ENCODE measurements at places on chromosomes 7 and 10.

- H3K27ac ChIP-seq, result no peak overlapping the region
- no peak for DNase-seq
- no peak overlapping the region for H3K4me3 ChIP-seq
- H3K27me3 ChIP-seq, result no peaks in the 10 kb centered on the region
- no peaks in the 10 kb centered on the region for H3K36me3 ChIP-seq
These were observed 19.4 kb downstream of the LDB3 start for GRCh38 chr10:86687750-86688149.

- 0 out of 2 replicates have a peak, but pooled peaks cover under 1% of the 10 kb centered on the region for H3K27me3 ChIP-seq
- peaks cover 6% of the 10 kb centered on the region for H3K4me1 ChIP-seq
- no peaks in the 10 kb centered on the region for H3K36me3 ChIP-seq
- no peak for DNase-seq
- no peak overlapping the region for H3K27ac ChIP-seq
These were observed 214.4 kb downstream of the CCSER2 start for GRCh38 chr10:84542522-84543490.

GRCh38 chr7:85274454-85274853 lies 87.6 kb upstream of the SEMA3D start:
- no peaks in the 10 kb centered on the region for H3K27me3 ChIP-seq
- no peak overlapping the region for H3K4me3 ChIP-seq
- no peaks in the 10 kb centered on the region for H3K36me3 ChIP-seq
- DNase-seq, result no peak
- H3K4me1 ChIP-seq, result no peaks in the 10 kb centered on the region

DNA sequence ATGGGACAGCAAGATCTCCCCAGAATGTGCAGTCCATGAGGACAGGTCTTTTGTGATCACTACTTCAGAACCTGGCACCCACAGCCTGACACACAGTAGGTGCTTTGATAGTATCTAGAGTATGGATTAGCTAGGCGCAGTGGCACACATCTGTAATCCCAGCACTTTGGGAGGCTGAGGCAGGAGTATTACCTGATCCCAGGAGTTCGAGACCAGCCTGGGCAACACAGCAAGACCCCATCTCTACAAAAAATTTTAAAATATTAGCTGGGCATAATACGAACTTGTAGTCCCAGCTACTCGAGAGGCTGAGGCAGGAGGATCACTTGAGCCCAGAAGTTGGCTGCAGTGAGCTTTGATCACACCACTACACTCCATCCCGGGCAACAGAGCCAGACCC lies 22.3 kb upstream of the ARPC1B start:
- DNase-seq, result no peak
- no peak overlapping the region for H3K27ac ChIP-seq
- no peaks in the 10 kb centered on the region for H3K27me3 ChIP-seq
- no peak overlapping the region for H3K4me3 ChIP-seq
- no peaks in the 10 kb centered on the region for H3K4me1 ChIP-seq

- H3K36me3 ChIP-seq, result no peaks in the 10 kb centered on the region
- DNase-seq, result no peak
- H3K4me3 ChIP-seq, result no peak overlapping the region
- H3K27me3 ChIP-seq, result peaks cover 4% of the 10 kb centered on the region
- no peaks in the 10 kb centered on the region for H3K4me1 ChIP-seq
These were observed 94.0 kb upstream of the PPP2R2D start for GRCh38 chr10:131806646-131807317.

DNA sequence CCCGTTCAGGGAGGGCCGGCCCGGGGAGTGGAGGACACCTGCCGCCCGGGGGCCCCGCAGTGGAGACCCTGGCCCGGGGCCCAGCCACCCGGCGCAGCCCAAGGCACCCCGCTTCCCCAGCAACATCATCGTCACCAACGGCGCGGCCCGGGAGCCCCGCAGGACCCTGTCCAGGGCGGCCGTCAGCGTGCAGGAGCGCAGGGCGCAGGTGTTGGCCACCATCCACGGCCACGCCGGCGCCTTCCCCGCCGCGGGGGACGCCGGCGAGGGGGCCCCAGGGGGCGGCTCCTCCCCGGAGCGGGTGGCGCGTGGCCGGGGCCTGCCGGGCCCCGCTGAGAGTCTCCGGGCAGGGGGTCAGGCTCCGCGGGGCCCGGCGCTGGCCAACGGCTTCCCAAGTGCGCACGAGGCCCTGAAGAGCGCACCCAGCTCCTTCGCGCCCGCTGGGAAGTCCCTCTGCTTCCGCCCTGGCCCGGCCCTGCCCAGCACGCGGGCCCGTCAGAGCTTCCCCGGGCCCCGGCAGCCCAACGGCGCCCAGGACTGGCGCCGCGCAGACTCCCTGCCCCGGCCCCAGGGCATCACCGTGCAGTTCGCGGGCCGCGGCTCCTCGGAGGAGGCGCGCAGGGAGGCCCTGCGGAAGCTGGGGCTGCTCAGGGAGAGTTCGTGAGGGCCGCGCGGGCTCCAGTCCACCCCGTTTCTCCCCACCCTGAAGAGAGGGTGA lies 46.7 kb downstream of the PROSER2 start:
- no peak overlapping the region for H3K27ac ChIP-seq
- H3K4me1 ChIP-seq, result no peaks in the 10 kb centered on the region
- no peaks in the 10 kb centered on the region for H3K36me3 ChIP-seq
- H3K27me3 ChIP-seq, result no peaks in the 10 kb centered on the region
- H3K4me3 ChIP-seq, result no peak overlapping the region

GRCh38 chr10:71302874-71303568 lies 16.0 kb upstream of the SLC29A3 start:
- peaks cover 4% of the 10 kb centered on the region for H3K27me3 ChIP-seq
- 0 out of 2 replicates have a peak, but pooled peaks cover 2% of the 10 kb centered on the region for H3K4me1 ChIP-seq
- no peak overlapping the region for H3K4me3 ChIP-seq

GRCh38 chr10:33388785-33389184 lies 54.3 kb upstream of the NRP1 start:
- H3K4me1 ChIP-seq, result no peaks in the 10 kb centered on the region
- no peak for DNase-seq
- no peak overlapping the region for H3K27ac ChIP-seq
- H3K36me3 ChIP-seq, result no peaks in the 10 kb centered on the region

Data from Panc1 (cell line).